Mesothelial cell of epicardium (in vitro differentiated cells): ENCODE measurements at places on chromosomes 2 and 18. TPM values are rescaled to one million over a fixed set of nuclear protein-coding genes. Genes with fewer than 3 reads are reported as not detected.

FEV gene
- total RNA-seq, result 0.16 to 0.29 TPM (median 0.22 TPM) in 3 replicates

PRSS56 gene
- total RNA-seq, result 0.09 TPM in 1 of 3 replicates, not detected in the others

- H3K27me3 ChIP-seq, result peaks cover 10% of the 10 kb centered on the region
- H3K27ac ChIP-seq, result no peak overlapping the region
- DNase-seq, result no peak
Observed at GRCh38 chr2:231905026-231905425, 21.2 kb downstream of the NPPC start.

- no peaks in the 10 kb centered on the region for H3K27me3 ChIP-seq
- DNase-seq, result no peak
- H3K36me3 ChIP-seq, result no peaks in the 10 kb centered on the region
- H3K4me3 ChIP-seq, result no peak overlapping the region
- H3K4me1 ChIP-seq, result no peaks in the 10 kb centered on the region
Observed at GRCh38 chr2:47631306-47631705, 151.6 kb upstream of the MSH6 start.

- no peak overlapping the region for H3K27ac ChIP-seq
- H3K4me1 ChIP-seq, result peaks cover 5% of the 10 kb centered on the region
- H3K27me3 ChIP-seq, result no peaks in the 10 kb centered on the region
- H3K36me3 ChIP-seq, result no peaks in the 10 kb centered on the region
- no peak for DNase-seq
Observed at GRCh38 chr2:220665108-220665471, 907.0 kb downstream of the EPHA4 start.

LBH gene
- 41.0 to 48.8 TPM (median 44.5 TPM) in 3 replicates for total RNA-seq

SCN3A gene
- total RNA-seq, result 0.11 to 0.23 TPM (median 0.16 TPM) in 3 replicates

GRCh38 chr18:66872277-66872676 lies 268.4 kb upstream of the CDH19 start:
- H3K27me3 ChIP-seq, result peaks cover 5% of the 10 kb centered on the region
- no peak overlapping the region for H3K4me3 ChIP-seq
- H3K36me3 ChIP-seq, result no peaks in the 10 kb centered on the region
- no peak overlapping the region for H3K27ac ChIP-seq

- no peak overlapping the region for H3K4me3 ChIP-seq
- H3K36me3 ChIP-seq, result peaks cover 4% of the 10 kb centered on the region
- H3K27me3 ChIP-seq, result no peaks in the 10 kb centered on the region
- no peak for DNase-seq
- peak overlapping the region; percentile 64 for H3K27ac ChIP-seq
Observed at GRCh38 chr2:83972128-83972527, 487.0 kb downstream of the SUCLG1 start.

- H3K4me3 ChIP-seq, result no peak overlapping the region
- H3K27me3 ChIP-seq, result peaks cover 33% of the 10 kb centered on the region
- DNase-seq, result no peak
- no peaks in the 10 kb centered on the region for H3K4me1 ChIP-seq
- H3K36me3 ChIP-seq, result no peaks in the 10 kb centered on the region
Observed at GRCh38 chr2:26877276-26877675, 29.3 kb downstream of the DPYSL5 start.

GRCh38 chr2:118145207-118145606 lies 56.9 kb downstream of the INSIG2 start:
- no peaks in the 10 kb centered on the region for H3K36me3 ChIP-seq
- H3K4me1 ChIP-seq, result peaks cover 4% of the 10 kb centered on the region

- H3K4me1 ChIP-seq, result no peaks in the 10 kb centered on the region
- no peak for DNase-seq
- H3K27ac ChIP-seq, result no peak overlapping the region
Observed at GRCh38 chr2:14991723-14992122, 359.2 kb downstream of the LRATD1 start.

GRCh38 chr2:13020469-13020868 lies 303.7 kb downstream of the TRIB2 start:
- peaks cover 3% of the 10 kb centered on the region for H3K4me1 ChIP-seq
- H3K4me3 ChIP-seq, result no peak overlapping the region
- H3K36me3 ChIP-seq, result no peaks in the 10 kb centered on the region
- no peak overlapping the region for H3K27ac ChIP-seq
- H3K27me3 ChIP-seq, result peaks cover 28% of the 10 kb centered on the region

XDH gene
- total RNA-seq, result 3.8 to 3.9 TPM (median 3.9 TPM) in 3 replicates

GRCh38 chr2:161415034-161415986 lies 787 bp upstream of the TBR1 start:
- no peak overlapping the region for H3K27ac ChIP-seq
- H3K4me1 ChIP-seq, result peaks cover 32% of the 10 kb centered on the region
- peak overlapping the region; percentile 58 for H3K4me3 ChIP-seq
- no peak for DNase-seq

DNA sequence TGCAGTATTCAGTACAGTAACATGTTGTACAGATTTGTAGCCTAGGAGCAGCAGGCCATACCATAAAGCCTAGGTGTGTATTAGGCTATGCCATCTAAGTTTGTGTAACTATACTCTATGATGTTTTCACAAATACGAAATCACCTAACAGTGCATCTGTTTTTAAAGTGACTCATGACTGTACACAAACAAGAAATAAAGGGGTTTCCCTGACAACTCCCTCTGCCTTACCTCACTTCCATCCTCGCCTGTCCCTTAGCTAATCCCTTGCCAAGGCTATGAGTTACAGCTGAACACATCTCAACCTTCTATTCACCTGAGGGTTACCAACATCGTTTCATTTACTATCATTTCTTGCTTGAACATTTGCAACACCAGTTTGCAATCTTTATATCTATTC lies 78.6 kb upstream of the RPRM start:
- H3K4me1 ChIP-seq, result peaks cover 8% of the 10 kb centered on the region
- H3K36me3 ChIP-seq, result no peaks in the 10 kb centered on the region
- DNase-seq, result no peak
- no peak overlapping the region for H3K4me3 ChIP-seq
- H3K27ac ChIP-seq, result no peak overlapping the region

DNA sequence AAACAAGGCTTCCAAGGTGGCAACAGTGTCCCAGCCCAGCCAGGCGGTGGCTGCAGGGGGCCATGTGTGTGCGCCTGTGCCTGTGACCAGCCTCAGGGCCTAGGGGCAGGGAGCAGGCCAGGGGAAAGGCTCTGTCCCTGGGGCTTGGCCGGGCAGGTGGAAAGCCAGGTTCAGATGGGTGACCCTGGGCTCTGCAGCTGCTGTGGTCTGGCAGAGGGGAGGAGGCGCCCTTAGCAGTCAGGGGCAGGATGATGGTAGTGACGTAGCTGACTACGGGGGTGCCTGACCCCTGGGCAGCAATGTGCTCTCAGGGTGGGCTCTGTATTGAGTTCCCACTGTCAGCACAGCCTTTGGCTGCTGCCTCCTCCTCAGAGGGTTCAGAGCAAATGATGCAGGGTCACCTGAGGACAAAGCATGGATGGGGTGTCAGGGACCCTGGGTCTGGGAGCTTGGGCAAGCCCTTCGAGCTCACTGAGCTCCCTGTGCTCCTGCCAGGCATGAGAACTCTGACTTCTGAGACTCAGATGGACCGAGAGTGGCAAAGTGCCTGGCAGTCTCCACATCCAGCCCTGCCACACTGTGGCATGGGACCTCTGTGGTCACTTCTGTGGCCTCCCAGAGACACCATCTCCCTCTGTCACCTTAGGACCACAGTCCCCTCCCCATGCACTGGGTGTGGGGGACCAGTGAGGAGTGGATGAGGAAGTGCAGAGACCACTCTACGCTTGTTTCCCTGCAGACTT lies 56.6 kb upstream of the ALPP start:
- no peaks in the 10 kb centered on the region for H3K27me3 ChIP-seq
- H3K27ac ChIP-seq, result no peak overlapping the region
- no peak overlapping the region for H3K4me3 ChIP-seq
- peaks cover 9% of the 10 kb centered on the region for H3K4me1 ChIP-seq
- H3K36me3 ChIP-seq, result no peaks in the 10 kb centered on the region
- no peak for DNase-seq

IL36A gene
- total RNA-seq, result not detected in 3 replicates

ANKRD62 gene
- not detected in 3 replicates for total RNA-seq

- H3K36me3 ChIP-seq, result peaks cover 9% of the 10 kb centered on the region
- H3K27me3 ChIP-seq, result no peaks in the 10 kb centered on the region
- no peak for DNase-seq
- peaks cover 13% of the 10 kb centered on the region for H3K4me1 ChIP-seq
- no peak overlapping the region for H3K4me3 ChIP-seq
Observed at GRCh38 chr2:204436230-204436629, 109.0 kb upstream of the PARD3B start.

MC5R gene
- total RNA-seq, result not detected in 3 replicates

LOXHD1 gene
- total RNA-seq, result 0.07 to 0.14 TPM in 2 of 3 replicates, not detected in the other

DNA sequence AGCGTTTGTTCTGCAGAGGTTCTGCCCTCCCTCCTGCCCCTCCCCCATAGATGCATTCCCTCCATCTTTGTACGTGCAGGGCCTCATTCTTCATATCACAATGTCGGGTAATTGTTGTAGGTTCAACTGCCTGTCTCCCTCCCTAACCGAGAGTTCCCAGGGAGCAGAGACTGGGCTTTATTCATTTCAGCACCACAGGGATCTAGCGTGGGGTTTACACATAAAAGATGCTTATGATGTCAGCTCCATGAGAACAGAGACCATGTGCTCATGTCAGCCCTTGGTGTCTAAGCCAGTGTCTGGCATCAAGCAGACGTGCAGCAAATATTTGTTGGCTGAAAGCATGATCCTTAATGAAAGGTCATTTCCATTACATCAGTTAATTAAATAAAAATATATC lies 298.9 kb upstream of the TRIB2 start:
- DNase-seq, result no peak
- H3K27ac ChIP-seq, result no peak overlapping the region
- peaks cover 4% of the 10 kb centered on the region for H3K4me1 ChIP-seq
- no peaks in the 10 kb centered on the region for H3K27me3 ChIP-seq
- H3K36me3 ChIP-seq, result no peaks in the 10 kb centered on the region

DNA sequence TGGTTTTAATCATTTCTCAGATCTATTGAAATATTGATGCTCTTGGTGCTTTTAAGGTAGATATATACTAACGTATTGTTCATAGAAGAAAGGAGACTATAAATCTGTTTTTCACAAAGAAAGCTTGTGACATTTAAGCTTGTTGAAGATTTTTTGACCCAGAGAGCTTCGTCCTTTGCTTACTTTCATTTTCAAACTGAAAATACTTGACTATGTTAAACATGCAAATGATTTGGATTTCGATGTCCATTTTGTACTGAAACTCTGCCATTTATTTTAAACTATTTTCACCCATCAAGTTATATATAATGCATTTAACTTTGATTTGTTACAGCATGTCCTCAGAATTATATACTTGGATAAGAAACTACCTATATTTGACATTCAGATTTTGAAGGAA lies 85.2 kb downstream of the SLC4A10 start:
- no peak overlapping the region for H3K4me3 ChIP-seq
- H3K36me3 ChIP-seq, result no peaks in the 10 kb centered on the region
- DNase-seq, result no peak
- peaks cover 40% of the 10 kb centered on the region for H3K27me3 ChIP-seq
- no peaks in the 10 kb centered on the region for H3K4me1 ChIP-seq

GRCh38 chr2:55087501-55087900 lies 37.2 kb upstream of the RTN4 start:
- H3K4me3 ChIP-seq, result no peak overlapping the region
- no peaks in the 10 kb centered on the region for H3K36me3 ChIP-seq
- H3K4me1 ChIP-seq, result peaks cover 2% of the 10 kb centered on the region
- no peak for DNase-seq

SATB2 gene
- total RNA-seq, result 3.4 to 4.0 TPM (median 3.8 TPM) in 3 replicates

HTR2B gene
- total RNA-seq, result 2.6 to 3.7 TPM (median 3.4 TPM) in 3 replicates

DNA sequence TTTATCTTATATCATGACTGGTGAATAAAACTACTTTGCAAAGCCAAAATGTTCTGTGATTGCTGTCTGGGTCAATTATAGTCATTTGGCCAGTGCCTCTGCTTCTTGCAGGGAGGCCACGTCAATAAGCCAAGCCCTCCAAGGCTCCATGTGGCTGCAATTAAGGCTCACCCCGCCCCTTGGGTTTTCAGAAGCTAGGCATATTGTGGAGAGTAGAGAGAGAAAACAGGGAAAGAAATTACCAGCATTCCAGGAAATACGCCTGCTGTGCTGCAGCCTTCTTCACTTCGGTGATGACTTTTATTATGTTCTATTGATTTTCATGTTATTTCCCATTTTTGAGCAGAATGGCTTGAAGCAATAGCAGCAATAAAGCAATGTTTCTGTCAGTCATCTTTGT lies 319.7 kb downstream of the SOX11 start:
- peaks cover 9% of the 10 kb centered on the region for H3K4me1 ChIP-seq
- no peak for DNase-seq
- no peak overlapping the region for H3K4me3 ChIP-seq
- H3K27me3 ChIP-seq, result peaks cover 2% of the 10 kb centered on the region
- no peaks in the 10 kb centered on the region for H3K36me3 ChIP-seq
- H3K27ac ChIP-seq, result no peak overlapping the region

- H3K4me1 ChIP-seq, result no peaks in the 10 kb centered on the region
- H3K27me3 ChIP-seq, result no peaks in the 10 kb centered on the region
- no peaks in the 10 kb centered on the region for H3K36me3 ChIP-seq
- no peak overlapping the region for H3K27ac ChIP-seq
Observed at GRCh38 chr2:212528106-212528856, 10.3 kb downstream of the ERBB4 start.

KCNJ3 gene
- 0.97 to 1.4 TPM (median 1.2 TPM) in 3 replicates for total RNA-seq

GRCh38 chr2:15760232-15760910 lies 168.7 kb downstream of the DDX1 start:
- H3K36me3 ChIP-seq, result peaks cover 1% of the 10 kb centered on the region
- H3K4me3 ChIP-seq, result no peak overlapping the region
- peak overlapping the region; percentile 47 for H3K27ac ChIP-seq
- DNase-seq, result no peak
- peaks cover 17% of the 10 kb centered on the region for H3K4me1 ChIP-seq

DSC2 gene
- total RNA-seq, result 61.3 to 64.7 TPM (median 63.0 TPM) in 3 replicates

EGR4 gene
- total RNA-seq, result 0.34 to 0.49 TPM (median 0.36 TPM) in 3 replicates

PDE1A gene
- 1.2 to 1.9 TPM (median 1.6 TPM) in 3 replicates for total RNA-seq
